Brain pericyte (primary cell): ENCODE measurements at places on chromosomes 4 and X.
A peak's percentile ranks its signal among the peaks of the same experiment; 100 is the strongest.

- DNase-seq = no peak
Observed at GRCh38 chrX:145773006-145773405, 44.6 kb upstream of the SLITRK2 start.

- DNase-seq = no peak
Observed at GRCh38 chr4:41362621-41363383, 106.1 kb downstream of the UCHL1 start.

- no peak for DNase-seq
Observed at GRCh38 chrX:134591502-134591901, 66.8 kb downstream of the PLAC1 start.

- no peak for DNase-seq
Observed at GRCh38 chr4:76283900-76284299, 22.6 kb upstream of the STBD1 start.

- no peak for DNase-seq
Observed at GRCh38 chr4:140996766-140997165, 136.5 kb downstream of the RNF150 start.

- no peak for DNase-seq
Observed at GRCh38 chr4:42683393-42683792, 26.5 kb upstream of the ATP8A1 start.

- DNase-seq = no peak
Observed at GRCh38 chrX:74297766-74298165, 6.2 kb upstream of the ZCCHC13 start.

GRCh38 chrX:125544031-125544660 is 224.5 kb downstream of the TEX13C start:
- DNase-seq = no peak

GRCh38 chr4:54332542-54332941 is 103.4 kb downstream of the PDGFRA start:
- DNase-seq = no peak

GRCh38 chr4:112818594-112818965 is 181.6 kb downstream of the LARP7 start:
- no peak for DNase-seq

DNA sequence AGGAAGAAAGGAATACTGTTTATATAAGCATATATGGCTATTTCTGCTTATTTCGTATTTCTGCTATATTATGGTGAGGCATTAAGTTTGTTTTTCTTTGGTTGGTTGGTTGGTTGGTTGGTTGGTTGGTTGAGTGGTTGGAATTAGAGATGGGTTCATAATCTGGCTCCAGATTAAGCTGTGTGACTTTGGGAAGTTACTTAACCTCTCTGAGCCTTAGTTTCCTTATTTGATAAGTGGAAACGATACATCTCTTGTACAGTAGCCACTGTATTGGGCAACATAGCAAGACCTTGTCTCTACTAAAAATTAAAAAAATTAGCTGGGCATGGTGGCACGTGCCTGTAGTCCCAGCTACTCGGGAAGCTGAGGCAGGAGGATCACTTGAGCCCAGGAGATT is 46.1 kb upstream of the CEP135 start:
- no peak for DNase-seq

DNA sequence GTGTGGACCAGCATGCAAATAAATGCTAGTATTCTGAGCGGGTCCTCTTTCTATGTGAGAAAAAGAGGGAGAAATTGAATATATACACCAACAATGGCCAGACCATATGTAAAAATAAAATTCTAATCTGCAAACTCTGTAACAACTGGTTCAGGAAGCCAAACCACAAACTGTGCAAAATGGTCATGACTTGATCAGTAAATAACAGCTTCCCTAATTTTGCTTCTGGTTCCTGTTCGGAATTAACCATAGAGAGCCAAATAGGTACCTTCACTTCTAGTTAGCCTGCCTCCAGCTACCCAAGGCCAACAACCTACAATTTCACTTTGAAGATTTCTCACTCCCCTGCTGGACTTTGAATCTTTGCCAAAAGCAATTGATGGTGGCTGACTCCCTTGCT is 1313.2 kb downstream of the ADGRL3 start:
- DNase-seq = no peak

DNA sequence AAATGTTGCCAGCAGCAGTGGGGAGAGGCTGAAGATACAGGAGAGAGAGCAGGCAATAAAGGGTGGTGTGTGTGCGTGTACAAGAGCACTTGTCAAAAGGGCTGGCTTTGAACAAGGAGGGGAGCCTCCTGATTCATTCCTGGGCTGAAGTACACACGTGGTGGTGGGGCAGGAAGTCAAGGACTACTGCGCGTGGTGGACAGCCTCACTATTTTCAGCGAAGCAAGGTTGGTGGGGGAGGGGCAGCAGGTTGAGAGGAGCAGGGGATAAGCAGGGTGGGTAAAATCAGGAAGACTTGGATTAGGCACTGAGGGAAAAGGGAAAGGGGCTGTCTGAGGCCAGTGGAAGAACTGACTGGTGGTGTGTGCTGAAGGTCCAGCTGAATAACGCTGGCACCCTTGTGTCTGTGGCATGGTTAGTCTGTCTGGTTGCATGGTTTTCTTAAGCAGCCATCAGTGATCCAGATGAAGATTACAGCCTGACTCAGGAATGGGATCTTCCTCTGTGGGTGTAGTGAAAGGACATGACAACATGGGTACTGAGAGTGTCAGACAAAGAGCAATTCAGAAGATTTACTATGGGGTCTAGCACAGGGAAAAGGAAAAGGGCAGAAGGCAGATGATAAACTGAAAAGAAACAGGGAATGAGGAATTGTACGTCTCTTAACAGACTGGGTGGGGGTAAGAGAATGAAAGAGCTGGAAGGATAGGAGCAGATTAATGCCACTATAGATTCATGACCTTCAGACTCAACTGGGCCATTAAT is 149.8 kb downstream of the CHM start:
- no peak for DNase-seq

- no peak for DNase-seq
Observed at GRCh38 chrX:148310426-148311165, 189.8 kb upstream of the AFF2 start.

- peak; percentile 29 for DNase-seq
Observed at GRCh38 chr4:175542786-175543185, 269.3 kb downstream of the GPM6A start.

DNA sequence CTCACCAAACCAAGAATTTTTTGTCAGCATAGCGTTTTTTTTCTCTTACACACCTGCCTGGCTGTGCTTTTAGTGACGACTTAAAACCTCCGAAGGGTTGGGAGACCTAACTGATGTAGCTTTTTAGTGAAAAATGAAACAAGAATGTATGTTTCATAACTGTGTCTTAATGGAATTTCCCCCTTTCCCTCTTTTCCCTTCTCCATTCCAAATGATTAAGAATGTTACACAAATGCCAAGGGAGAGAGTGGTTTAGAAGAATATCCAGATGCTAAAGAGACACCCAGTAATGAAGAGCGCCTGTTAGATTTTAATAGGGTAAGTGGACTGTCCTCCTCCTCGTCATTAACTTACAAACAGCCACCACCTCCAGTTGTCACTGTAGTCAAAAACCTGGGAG is 33.2 kb upstream of the TBC1D14 start:
- no peak for DNase-seq

- no peak for DNase-seq
Observed at GRCh38 chrX:53798281-53798680, 111.8 kb upstream of the HUWE1 start.

GRCh38 chr4:20889901-20890300 is 189.6 kb downstream of the PACRGL start:
- DNase-seq = no peak

- DNase-seq = no peak
Observed at GRCh38 chr4:168784786-168785461, 225.1 kb downstream of the CBR4 start.

DNA sequence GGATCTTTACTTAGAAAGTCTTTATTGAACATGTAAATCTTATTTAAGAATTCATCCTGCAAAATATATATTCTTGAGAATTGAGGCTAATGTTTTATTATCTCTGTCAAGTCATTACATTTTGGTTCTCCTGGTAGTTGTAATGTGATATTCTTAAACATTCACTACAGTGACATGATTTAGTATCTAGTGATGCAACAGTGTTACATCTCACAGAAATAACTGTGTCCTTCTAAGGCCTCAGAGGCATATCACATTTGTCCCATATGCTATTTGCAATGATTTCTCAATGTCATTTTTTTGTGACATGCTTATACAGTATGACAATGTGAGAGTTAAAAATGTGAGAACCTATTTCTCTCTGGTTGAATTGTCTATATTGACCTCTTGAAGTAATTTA is 34.1 kb downstream of the PRRG1 start:
- DNase-seq = no peak

GRCh38 chr4:118947095-118947494 is 58.4 kb downstream of the SYNPO2 start:
- DNase-seq = no peak

GRCh38 chrX:30577362-30577991 is at the start of gene TASL:
TSS of gene TASL (minus strand) at chrX:30577766. CDS start at chrX:30560355, 17,411 bp downstream.
- no peak for DNase-seq

GRCh38 chrX:136806891-136807410 is 26.2 kb upstream of the ARHGEF6 start:
- no peak for DNase-seq

DNA sequence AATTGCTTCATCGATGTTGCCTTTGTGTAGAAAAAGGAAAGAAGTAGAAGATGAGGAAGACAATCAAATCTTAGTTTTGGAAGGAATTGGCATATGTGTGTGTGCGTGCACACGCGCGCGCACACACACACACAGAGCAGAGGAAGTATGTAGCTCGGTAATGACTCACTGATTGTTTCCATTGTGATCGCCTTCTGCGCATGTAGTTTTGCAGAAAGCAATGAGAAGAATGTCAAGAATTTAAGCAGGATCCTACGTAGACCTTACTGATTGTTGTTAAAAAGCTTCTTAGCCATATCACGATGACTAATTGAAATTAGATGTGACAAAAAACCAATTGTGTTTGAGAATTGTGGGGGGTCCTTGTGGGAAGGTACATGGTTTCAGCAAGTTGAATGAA is 12.8 kb upstream of the LIMCH1 start:
- DNase-seq = no peak

DNA sequence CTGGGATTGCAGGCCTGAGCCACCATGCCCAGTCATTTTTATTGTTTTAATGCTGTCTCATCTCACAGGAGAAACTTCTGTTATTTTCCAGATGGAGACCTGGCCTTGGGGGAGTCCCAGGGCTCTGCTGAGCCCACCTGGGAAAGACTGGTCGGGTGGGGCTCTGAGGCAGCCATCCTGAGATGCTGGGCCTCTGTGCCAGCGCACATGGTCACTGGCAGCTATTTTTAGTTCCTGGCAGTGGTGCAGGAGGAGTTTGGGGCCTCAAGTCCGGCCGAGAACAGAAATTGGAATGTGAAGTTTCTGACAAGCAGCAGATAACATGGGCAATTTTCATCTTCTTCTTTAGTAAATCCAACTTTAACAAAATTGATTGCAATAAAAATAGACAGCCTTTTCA is 44.5 kb downstream of the SORCS2 start:
- no peak for DNase-seq

- no peak for DNase-seq
Observed at GRCh38 chrX:153935326-153935851, 552 bp upstream of the NAA10 start.

GRCh38 chr4:6688879-6689505 is 4.7 kb upstream of the S100P start:
- peak; percentile 81 for DNase-seq
